ENCODE measurements at places on chromosomes 5 and 9. TPM values are rescaled to one million over a fixed set of nuclear protein-coding genes. Genes with fewer than 3 reads are reported as not detected.
A peak's percentile ranks its signal among the peaks of the same experiment; 100 is the strongest.

RNF183 gene
- total RNA-seq: not detected

INSL6 gene
- not detected for total RNA-seq

DCAF12 gene
- total RNA-seq: 23.2 TPM

CD72 gene
- total RNA-seq: not detected

ENG gene
- total RNA-seq: 91.2 TPM

PRUNE2 gene
- 709 TPM for total RNA-seq

DNA sequence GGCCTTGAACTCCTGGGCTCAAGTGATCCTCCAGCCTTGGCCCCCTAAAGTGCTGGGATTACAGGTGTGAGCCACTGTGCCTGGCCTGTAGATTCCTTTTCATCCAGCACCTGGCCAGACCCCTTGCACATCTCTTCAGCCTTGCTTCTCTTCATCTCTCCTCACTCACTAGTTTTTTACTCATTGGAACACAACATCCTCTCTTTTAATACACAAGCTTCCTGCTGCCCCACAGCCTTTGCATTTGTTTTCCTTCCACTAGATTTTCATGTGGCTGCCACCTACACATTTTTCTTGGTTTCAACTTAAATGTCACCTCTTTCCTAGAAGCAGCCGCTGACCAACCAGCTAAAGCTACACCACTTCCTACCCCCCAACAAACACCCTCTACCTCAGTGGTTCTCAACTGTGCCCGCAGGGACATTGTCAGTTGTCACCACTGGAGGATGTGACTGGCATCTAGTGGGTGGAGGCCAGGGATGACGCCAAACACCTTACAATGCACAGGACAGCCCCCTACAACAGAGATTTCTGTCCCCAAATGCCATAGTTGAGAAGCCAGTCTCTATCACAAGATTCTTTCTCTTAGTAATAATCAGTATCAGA is 33.7 kb downstream of the HAVCR1 start:
- DNase-seq: no peak

GRCh38 chr9:128684325-128685199 is 4.5 kb upstream of the SET start:
- DNase-seq: no peak

DNA sequence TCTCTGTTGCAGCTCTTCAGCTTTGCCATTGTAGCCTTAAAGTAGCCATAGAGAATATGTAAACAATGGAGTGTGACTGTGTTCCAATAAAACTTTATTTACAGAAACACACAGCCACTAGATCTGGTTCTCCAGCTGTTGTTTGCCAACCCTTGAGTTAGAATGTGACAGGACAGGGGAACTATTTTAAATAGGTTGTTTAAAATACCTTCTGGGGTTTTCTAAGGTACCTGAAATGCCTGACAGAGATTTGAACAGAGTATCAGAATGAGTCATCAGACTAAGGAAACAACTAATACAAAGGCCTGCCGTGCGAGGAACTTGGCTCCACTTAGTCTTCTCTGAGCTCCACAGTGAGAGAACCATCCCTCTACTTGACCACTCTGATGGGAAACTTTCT is 85.4 kb downstream of the HSD17B4 start:
- no peak for DNase-seq

DNA sequence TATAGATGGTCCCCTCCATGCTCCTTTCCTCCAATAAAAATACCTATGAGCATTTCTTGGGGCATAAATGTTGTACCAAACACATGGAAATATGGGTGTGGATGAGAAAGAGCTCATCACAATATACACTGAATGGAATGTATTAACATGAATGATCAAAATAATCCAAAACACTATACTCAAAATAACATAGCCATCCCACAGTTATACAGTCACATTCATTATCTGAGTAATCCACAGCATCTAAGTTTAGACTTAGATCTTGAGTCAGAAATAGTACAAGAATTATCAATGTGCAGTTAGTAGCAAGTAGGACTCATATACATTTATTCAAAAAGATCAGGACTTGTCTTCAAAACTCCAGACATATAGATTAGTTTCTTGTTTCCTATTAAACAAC is 175.2 kb upstream of the NREP start:
- no peak for DNase-seq

DNA sequence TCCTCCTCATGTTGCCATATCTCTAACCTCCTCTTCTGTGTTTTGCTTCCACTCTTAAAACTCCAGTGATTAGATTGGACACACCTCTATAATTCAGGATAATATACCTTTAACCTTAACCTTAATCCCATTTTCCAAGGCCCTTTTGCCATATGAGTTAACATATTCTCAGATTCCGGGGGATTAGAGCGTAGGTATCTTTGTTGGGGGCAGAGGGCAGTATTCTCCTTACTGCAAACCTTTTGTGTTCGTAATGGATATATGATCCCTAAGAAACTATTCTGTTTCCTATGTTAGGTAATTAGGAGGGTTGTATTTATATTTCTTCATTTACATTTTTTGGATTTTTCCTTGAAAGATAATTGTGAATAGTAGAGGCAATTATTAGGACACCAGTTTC is 99.5 kb downstream of the VPS13A start:
- DNase-seq: no peak

- no peak for DNase-seq
These were observed 99.8 kb downstream of the DTWD2 start for GRCh38 chr5:118888556-118888955.

DNA sequence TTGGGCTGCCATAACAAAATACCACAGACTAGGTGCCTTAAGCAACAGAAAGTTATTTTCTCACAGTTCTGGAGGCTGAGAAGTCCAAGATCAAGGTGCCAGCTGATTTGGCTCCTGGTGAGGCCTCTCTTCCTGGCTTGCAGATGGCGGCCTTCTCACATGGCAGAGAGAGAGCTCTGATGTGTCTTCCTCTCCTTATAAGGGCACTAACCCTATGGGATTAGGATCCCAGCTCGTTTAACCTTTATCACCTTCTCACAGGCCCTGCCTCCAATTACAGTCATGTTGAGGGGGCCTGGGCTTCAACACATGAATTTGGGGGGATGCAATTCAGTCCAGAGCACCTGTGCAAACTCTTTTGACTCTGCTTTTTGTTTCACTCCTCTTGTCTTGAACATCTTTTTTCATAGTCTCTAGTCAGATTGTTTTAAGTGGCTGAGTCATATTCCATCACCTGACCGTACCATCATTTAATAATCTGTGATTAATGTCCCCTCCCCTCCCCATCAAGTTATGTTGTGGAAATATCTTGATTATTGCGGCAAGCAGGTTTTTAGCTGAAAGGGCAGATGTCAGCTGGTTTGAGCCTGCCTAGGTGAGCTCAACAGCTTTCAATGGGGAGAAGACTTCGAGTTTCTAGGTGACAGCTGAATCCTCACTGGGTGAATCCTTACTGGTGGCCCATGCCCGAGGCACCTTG is 61.8 kb downstream of the NDFIP1 start:
- DNase-seq: no peak

DNA sequence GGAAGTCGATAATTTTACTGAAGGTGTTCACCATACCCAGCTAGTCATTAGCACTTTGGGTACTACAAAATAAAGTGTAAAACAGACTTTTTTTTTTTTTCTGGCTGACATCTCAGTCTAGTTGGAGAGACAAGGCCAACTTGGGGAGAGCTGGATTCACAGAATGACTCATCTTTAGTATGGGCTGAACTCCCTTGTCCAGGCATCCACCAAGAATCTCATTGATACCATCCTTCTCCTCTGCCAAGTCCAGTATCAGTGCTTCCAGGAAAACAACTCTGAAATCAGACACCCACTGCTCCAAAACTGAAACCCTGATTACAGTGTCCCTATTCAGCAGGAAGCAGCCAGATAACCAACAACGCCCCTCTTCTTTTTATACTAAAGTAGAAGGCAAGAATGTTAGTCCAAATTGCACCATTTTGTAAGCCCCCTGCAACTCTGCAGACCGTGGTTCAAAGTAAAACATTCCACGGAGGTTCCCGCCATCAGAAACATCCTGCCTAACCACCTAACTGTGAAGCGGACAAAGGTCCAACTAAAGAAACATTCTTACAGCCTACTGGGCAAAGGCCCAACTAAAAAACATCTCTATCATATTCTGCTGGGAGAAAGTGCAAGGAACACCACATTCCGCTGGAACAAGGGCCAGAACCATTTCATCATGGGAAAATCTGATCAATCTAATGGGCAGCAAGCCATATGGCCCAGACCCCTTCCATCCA is 728.2 kb downstream of the BRINP1 start:
- DNase-seq: no peak

- no peak for DNase-seq
These were observed 265.1 kb upstream of the TAS2R1 start for GRCh38 chr5:9895302-9895645.

DNA sequence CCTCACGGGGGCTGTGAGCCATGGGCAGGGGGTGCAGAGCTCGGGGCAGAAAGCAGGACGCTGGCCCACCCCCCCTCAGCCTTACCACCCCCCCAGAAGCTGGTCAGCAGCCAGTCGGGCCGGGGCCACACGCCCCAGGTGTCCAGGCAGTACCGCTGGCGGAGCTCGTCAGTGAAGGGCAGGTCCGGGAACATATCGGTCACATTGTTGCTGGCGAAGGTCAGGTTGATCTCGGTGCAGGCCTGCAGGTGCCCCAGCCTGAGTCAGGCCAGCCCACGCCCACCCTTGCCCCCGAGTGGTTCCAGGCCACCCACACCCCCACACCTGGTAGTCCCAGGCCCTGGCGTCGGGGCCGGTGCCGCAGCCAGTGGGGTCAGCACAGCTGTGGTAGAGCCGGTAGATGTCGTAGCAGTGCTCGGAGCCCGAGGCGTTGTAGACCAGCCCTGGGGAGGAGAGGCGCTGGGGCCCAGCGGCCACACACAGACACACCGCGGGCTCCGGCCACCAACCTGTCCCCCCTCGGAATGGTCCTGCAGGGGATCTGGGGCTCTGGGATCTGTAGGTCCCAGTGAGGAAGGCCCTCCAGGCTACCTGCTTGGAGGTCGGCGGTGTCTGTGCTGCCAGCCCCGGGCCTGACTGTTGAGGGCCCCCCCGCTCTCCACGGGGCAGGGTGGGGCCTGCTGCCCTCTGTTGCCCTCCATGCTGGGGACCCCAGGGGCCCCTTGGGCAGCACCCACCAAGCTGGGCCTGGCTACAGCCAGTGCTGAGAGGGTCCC is 2.6 kb downstream of the DPP7 start:
- DNase-seq: no peak

DNA sequence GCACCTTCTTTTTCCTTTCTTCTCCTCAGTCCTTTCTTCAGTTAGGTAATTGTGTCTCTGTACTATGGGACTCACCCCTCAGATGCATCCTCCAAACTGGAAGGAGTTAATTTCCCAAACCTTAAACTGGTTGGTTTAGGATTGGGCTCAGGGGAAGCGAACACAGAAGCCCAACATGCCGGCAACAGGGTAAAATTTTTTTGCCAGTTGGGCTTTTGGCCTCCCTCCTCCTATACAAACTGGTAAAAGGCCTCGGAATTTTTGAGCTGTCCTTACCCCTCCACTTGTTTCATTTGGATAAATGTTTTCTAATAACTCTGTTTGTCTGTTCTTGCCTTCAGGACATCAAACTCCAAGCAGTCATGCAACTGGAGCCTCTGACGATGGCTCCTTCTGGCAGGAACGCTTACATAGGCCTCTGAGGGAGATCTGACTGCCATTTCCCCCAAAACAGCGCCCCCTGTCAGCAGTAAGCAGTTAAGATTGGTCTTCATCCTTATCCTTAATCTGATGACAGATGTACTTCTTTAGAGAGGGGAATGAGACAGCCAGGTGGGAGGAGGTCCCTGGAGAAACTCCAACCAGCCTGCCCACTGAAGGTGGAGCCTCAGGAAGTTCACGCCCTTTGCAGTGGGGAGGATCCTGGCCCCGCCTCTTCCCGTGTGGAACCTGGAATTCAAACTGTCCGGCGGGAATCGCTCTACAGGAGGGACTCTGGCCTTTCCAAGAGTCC is 57.8 kb upstream of the SPINK5 start:
- DNase-seq: no peak

- DNase-seq: no peak
These were observed 141.6 kb downstream of the INSYN2B start for GRCh38 chr5:169838688-169839087.

DNA sequence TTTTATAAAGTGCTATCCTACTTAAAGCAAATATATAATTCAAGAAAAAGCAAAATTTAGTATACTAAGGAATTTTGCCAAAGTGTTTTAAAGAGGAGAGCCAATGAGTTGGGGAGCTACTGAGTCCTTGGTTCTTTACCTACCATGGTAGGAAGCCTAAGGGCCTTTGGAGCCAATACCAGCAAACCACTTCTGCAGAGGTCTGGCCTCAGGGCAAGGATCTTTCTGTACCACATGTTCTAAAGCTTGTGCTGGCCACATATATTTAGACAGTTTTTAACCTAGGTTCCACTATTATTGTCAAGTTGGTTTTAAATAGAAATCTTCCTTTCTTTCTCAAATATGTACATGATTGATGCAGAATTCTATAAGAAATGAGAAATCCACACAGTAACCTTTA is 172.3 kb upstream of the NREP start:
- DNase-seq: no peak

GRCh38 chr9:5571629-5572232 is 57.2 kb upstream of the RIC1 start:
- DNase-seq: no peak

DNA sequence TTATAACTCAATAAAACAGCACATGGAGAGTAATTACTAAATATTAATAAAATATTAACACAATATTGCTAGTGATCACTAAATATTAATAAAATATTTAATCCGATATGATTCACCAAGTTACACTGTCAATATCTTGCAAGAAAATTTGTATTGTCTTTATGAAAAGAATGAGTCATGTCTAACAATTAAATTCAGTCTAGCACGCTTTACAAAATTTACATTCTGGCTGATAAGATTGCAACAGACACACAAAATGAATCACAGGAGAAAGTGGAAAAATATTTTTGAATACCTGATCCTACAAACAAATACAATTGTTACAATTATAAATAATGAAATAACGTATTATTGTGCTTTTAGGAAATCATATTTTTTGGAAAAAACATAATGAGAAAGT is 567.2 kb downstream of the EFNA5 start:
- DNase-seq: no peak

GRCh38 chr5:171162596-171162995 is 146.5 kb upstream of the TLX3 start:
- no peak for DNase-seq

DNA sequence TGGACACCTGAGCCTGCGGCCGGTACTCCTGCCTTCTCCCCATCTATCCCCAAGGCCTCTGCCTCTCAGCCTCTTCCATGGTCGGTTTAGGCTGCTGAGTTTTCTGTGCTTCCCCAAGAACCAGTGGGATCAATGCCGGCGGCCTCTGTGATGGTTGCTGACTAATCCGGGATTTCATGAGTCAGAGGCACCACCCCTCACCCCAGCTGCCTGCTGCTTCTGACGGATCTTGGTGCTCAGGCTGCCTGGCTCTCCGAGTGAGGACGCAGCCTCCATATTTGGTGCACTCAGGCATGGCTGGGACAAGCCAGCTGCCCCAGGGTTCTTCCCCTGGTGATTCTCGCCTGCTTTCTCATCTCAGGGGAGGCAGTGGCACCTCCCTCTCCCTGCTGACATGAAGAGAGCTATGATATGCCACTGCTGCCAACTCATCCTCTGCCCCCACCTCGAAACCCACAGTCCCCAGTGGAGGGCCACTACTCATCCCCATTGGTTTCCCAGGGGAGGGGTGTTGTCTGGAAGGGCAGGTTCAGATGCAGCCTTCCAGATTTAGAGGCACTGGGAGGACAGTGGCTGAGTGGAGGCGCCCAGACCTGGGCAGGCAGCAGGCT is 3.3 kb upstream of the MAN1B1 start:
- DNase-seq: peak; percentile 93

Measured in esophagus muscularis mucosa (tissue), 4 donors.